Umbilical cord (tissue), 2 donors: ENCODE measurements at places on chromosomes 2 and 18.

DNA sequence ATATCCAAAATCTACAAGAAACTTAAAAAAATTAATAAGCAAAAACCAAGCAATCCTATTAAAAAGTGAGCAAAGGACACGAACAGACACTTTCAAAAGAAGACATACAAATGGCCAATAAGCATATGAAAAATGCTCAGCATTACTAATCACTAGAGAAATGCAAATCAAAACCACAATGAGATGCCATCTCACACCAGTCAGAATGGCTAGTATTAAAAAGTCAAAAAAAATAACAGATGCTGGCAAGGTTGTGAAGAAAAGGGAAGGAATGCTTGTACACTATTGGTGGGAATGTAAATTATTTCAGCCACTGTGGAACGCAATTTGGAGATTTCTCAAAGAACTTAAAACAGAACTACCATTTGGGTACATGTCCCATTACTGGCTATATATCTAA lies 128.8 kb upstream of the SESTD1 start:
- no peak for DNase-seq

- peak; percentile 83 for DNase-seq
These were observed 2.3 kb downstream of the ZFP36L2 start for GRCh38 chr2:43224131-43224570.

DNA sequence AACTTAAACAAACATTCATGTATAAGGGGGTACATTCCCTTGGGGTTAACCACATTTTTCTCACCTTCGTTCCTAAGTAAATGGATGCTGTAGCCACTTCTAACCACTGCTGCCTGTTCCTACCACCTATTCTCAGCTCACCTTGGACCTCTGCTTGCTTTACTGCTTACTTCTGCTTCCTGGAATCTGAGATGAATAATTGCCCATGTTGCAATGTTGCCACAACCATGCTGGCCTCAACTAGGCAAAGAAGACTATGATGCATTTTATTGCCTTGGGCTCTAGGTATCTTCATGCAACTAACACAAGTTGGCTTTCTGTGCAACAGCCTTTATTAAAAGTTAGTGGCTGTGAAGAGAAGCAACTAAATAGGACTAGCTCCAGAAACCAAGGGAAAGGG lies 106.3 kb upstream of the TCF4 start:
- DNase-seq = no peak

DNA sequence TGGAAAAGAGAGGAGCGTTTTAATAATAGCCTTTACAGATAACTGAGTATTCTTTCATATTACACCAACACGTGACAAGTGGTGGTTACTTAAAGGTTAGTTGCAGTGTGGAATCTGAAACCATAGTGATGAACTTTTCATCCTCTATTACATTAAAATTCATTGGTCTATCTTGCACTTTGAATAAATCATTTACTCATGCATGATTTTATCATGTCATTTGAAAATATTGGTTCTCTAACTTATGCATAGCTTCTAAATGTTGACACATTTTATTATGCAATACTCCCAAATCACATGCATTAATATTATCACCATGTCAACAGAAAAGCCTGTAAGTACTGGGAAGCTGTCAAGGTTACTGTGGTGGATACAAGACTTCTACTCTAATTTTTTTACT lies 1432.2 kb downstream of the LRP1B start:
- DNase-seq = no peak

- DNase-seq = no peak
These were observed 5.3 kb upstream of the DLX1 start for GRCh38 chr2:172079838-172080640.

DNA sequence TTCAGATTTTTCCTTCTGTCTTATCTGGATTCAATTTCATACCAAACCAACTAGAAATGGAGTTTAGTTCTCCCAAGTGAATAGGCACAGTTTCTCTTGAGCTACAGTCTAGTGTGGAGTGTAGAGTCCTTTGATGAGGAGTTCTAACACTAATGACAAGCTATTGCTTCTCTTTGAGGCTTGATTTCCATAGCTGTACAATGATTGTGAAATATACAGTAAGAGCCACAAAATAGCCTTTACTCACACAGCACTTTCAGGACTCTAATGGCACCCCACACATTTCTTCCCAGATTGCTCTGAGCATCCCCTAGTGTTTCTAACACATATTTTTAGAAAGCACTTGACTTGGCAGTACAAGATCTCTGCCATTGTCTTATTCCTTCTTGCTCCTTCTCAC lies 153.3 kb downstream of the LRRTM1 start:
- no peak for DNase-seq

GRCh38 chr2:39121523-39122063 lies 742 bp upstream of the SOS1 start:
- no peak for DNase-seq

- peak; percentile 25 for DNase-seq
These were observed 2.1 kb downstream of the ATAD2B start for GRCh38 chr2:23924589-23925359.

DNA sequence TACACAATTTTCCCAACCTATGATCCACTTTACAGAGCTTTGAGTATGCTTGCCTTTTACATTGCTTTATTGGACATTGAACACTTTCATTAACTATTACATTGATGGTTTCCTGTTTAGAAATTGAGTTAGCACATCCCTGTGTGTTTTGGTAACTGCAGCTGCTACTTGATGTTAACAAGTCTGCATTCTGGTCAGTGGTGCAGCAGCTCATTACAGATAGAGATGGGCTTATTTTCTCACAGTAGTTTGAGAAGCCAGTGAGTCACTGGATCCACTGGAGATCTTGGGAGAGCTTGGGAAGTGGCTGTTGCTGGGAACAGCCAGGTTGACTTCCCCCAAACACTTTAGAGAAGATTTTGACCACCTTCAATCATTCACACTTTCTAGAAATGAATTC lies 150.5 kb downstream of the ARHGAP15 start:
- DNase-seq = no peak

DNA sequence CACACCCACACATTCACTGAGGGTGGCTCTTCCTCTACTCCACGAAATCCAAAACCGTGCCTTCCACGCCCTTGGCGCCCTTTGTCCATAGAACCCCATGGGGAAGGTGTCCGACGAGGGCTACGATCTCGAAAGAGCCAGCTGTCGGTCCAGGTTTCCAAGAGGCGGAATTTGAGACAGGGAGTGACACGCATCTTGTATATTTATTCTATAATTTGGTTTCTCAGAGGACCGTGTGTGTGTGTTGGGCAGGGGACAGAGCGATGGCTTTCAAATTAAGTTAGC lies 726 bp downstream of the C2orf69 start:
- no peak for DNase-seq

DNA sequence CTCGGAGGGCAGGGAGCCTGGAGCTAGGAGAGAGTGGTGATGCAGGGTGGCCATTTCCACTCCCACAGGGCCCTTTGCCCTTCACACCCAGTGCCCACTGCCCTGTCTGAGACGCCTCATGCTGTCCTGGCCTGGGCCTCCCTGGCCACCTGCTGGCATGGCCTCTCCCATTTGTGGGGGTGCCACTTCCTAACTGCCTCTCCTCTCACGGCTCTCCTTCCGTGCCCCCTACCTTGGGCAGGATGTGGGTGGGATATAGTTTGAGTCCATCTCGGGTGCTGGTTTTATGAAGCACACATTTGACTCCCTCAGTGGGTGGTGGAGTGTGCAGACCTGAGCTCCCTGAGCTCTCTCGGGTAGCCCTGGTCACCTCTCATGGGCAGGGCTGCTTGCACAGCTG lies 46.0 kb downstream of the DGKD start:
- no peak for DNase-seq

GRCh38 chr18:8480506-8481328 lies 128.5 kb upstream of the RAB12 start:
- DNase-seq = peak; percentile 83

DNA sequence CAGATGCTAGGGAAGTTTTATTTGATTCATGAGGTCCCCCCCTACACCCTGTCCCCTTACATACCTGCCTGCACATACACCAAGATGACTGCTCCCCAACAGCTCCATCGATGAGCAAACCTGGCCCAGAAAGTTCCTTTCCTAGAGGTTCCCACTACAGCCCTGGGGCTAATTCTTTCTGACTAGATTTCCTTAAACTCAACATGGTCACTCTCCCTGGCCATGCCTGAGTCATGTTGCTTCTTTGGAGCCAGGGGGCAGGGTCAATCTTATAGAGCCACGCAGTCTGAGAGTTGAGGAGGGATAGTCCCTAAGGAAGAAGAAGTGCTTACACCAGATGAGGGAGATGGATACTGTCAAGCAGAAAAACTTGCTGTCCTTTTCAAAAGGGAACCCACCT lies 67.7 kb upstream of the GLI2 start:
- DNase-seq = no peak

DNA sequence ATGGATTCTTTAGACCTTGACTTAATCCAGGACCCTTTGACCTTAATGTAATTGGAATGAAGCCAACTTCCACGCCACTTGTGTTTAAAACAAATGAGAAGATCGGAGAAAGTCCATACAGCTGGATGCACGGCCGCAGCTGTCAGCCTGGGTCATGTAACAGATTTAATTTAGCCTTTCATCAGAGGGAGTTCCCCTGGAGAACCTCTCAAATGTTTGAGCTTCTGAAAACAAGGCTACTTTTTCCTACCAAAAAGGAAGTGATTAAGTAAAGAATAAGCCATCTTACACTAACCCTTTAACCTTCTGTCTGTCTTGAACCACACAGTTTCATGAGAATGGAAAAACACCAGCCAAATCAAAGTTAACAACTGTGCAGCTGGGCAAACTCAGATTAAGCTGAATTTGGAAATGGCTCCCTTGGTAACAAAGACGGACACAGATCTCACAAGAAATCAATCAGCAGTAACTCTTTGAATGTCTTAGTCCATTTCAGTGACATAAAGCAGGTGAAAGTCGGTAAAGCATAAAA lies 103.6 kb downstream of the DOCK10 start:
- DNase-seq = peak; percentile 35

GRCh38 chr2:60858897-60859311 lies 22.5 kb upstream of the REL start:
- DNase-seq = no peak

GRCh38 chr2:220687231-220687843 lies 884.8 kb downstream of the EPHA4 start:
- DNase-seq = peak; percentile 76

DNA sequence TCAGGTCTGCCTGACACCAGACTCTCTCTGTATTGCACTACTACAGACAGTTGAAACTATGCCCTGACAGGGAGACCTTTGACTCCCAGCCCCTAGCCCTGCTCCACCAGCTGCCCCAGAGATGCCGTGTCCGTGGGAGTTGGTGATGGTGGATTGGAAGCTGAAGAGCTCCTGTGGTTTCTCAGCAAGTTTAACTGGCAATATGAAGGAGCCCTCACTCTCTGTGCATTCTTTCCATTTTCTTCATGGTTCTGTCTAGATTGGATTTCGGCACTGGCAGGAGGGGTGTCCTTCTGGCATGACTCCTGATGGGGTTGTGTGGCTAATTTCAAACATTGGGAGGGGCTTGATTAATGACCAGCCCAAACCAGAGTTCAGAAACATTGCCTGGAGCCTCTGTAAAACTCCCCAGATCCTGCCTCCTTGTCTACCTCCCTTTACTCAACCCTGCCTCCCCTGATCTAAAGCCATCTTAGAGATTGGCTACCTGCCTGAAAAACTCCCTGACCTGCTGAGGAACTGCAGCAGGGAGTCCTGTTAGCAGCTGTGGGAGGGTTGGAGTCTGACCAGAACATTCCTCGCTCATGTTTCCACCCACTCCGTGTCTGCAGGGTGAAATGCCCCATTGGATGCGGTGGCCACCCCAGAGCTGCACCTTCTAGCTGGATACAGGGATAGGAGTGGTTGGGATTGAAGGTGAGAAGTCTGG lies 206.9 kb upstream of the SPRED2 start:
- DNase-seq = peak; percentile 72

- DNase-seq = peak; percentile 90
These were observed 142.6 kb upstream of the CYP1B1 start for GRCh38 chr2:38218591-38218991.

DNA sequence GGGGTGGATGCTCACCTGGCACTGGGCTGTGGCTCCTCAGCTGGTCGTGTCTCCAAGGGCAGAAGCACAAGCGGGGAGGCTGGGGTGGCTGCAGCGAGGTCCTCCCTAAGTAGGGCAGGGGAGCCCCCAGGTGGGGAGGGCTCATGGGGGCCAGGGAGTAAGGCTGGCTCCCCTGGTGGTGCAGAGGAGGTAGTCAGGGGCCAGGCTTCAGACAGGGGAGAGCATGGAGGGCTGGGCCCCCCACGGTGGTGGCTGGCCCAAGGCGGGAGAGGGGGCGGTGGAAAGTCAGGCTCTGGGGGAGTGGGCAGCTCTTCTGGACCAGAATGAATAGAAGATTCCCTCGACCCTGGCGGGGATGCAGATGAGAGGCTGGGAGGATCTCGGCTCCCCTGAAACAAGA lies 8.1 kb upstream of the SFXN5 start:
- DNase-seq = no peak

DNA sequence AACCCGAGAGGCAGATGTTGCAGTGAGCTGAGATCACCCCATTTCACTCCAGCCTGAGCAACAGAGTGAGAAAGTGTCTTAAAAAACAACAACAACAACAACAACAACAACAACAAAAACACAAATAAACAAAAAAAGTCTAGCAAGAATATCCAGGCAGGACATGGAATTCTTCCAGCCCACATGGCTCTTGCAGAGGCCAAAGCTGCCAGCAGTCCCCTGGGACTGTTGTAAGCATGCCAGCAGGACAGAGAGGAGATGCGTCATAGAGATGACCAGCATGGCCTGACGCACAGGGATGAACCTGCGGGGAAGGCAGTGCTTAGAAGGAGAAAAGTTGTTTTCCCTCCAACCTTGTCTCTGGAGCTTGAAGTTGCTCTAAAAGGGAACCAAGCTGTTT lies 182.3 kb upstream of the PGAP1 start:
- DNase-seq = no peak

GRCh38 chr18:765764-766549 lies 46.1 kb downstream of the YES1 start:
- no peak for DNase-seq

GRCh38 chr18:32424696-32425095 lies 46.0 kb downstream of the GAREM1 start:
- DNase-seq = peak; percentile 83

GRCh38 chr18:9055185-9055584 lies 47.3 kb upstream of the NDUFV2 start:
- peak; percentile 34 for DNase-seq

GRCh38 chr2:190343536-190344275 lies at the start of gene INPP1:
INPP1 (plus strand) TSS chr2:190343589; CDS start chr2:190360103, 16,514 bp downstream.
- DNase-seq = peak; percentile 71

- DNase-seq = no peak
These were observed 30.0 kb downstream of the CTLA4 start for GRCh38 chr2:203897544-203897943.

- DNase-seq = no peak
These were observed 206.2 kb downstream of the SRBD1 start for GRCh38 chr2:45404807-45405297.

- DNase-seq = no peak
These were observed 182.4 kb upstream of the ETAA1 start for GRCh38 chr2:67214585-67215185.
